ENCODE measurements at places on chromosomes 7 and 10. TPM values are rescaled to one million over a fixed set of nuclear protein-coding genes. Genes with fewer than 3 reads are reported as not detected.

GIMAP1 gene
- 0.03 TPM for total RNA-seq

DRGX gene
- total RNA-seq, result not detected

FLNC gene
- total RNA-seq, result 324 TPM

CARD11 gene
- total RNA-seq, result not detected

TSPAN12 gene
- total RNA-seq, result 5.2 TPM

ZNF438 gene
- total RNA-seq, result 3.1 TPM

R3HCC1L gene
- 13.1 TPM for total RNA-seq

IQCE gene
- 9.6 TPM for total RNA-seq

ZNF488 gene
- total RNA-seq, result not detected

MYH16 gene
- total RNA-seq, result not detected

IFIT1B gene
- not detected for total RNA-seq

VWA2 gene
- not detected for total RNA-seq

FAM107B gene
- 43.5 TPM for total RNA-seq

TET1 gene
- 5.2 TPM for total RNA-seq

AGAP5 gene
- total RNA-seq, result 4.8 TPM

PNLIPRP3 gene
- total RNA-seq, result not detected

FFAR4 gene
- not detected for total RNA-seq

PNLIP gene
- not detected for total RNA-seq

CH25H gene
- total RNA-seq, result 0.20 TPM

AMPH gene
- 0.13 TPM for total RNA-seq

PRPS1L1 gene
- not detected for total RNA-seq

PPIA gene
- total RNA-seq, result 1,554 TPM

TSPAN33 gene
- total RNA-seq, result 0.53 TPM

GOLGA7B gene
- total RNA-seq, result 0.03 TPM

BMPER gene
- 18.8 TPM for total RNA-seq

GPR37 gene
- 1.5 TPM for total RNA-seq

HMX2 gene
- total RNA-seq, result not detected

ADRA2A gene
- 2.0 TPM for total RNA-seq

WNT2 gene
- 0.20 TPM for total RNA-seq

EPHA1 gene
- total RNA-seq, result not detected

SNCG gene
- total RNA-seq, result 13.0 TPM

DLX5 gene
- 0.33 TPM for total RNA-seq
